ENCODE measurements at places on chromosomes 13 and 19. TPM values are rescaled to one million over a fixed set of nuclear protein-coding genes. Genes with fewer than 3 reads are reported as not detected.

DNA sequence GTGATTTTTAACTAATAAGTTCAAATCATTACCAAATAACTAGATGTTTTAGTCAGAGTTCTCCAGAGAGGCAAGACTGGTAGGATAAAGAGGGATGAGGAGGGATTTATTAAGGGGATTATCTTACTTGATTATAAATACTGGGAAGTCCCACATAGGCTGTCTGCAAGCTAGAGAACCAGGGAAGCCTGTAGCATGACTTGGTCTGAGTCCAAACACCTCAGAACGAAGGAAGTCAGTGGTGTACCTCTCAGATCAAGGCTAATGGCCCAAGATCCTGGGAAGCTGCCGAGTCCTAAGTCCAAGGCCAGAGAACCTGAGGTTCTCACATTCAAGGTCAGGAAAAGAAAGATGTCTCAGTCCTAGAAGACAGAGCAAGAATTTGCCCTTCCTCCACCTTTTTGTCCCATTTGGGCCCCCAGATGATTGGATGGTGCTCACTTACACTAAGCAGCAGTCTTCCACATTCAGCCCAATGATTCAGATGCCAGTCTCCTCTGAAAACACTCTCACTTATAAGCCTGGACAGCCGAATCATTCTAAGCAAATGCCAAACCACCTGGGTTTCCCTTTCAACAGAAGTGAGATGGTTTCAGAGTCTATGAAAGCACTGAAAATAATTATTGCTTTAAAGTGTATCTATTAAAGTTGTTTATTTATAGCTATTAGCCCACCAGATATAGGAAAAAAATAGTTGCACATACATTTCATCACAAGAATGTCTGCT is 1599.2 kb downstream of the OLFM4 start:
- H3K36me3 ChIP-seq: no peaks in the 10 kb centered on the region
- H3K4me1 ChIP-seq: no peaks in the 10 kb centered on the region
- H3K27me3 ChIP-seq: no peaks in the 10 kb centered on the region
- no peak for DNase-seq
- no peak overlapping the region for H3K4me3 ChIP-seq
- H3K27ac ChIP-seq: no peak overlapping the region

KATNAL1 gene
- polyA plus RNA-seq: 4.6 TPM

DNA sequence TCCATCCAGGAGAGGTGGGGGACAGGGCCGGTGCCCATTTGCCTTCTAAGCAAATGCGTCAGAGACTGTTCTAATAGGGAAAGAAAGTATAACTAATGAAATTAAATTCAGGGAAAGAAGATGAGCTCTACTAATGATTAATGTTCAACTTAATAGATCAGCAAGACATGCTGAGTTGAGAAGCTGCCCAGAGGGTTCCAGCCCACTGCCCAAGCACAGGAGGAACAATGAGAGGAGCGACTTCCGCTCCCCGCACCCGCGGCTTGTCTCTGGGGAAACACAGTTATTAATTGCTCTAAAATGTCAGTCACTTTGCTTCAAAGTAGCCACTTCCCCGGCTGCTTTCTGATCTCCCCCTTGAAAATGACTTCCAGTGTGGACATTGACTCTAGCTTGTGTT is 331.3 kb downstream of the UQCRFS1 start:
- no peaks in the 10 kb centered on the region for H3K36me3 ChIP-seq

SMG9 gene
- 2.7 TPM for polyA plus RNA-seq

Measured in naive B cell (primary cell).